ENCODE measurements at places on chromosomes 6 and 20.

GRCh38 chr6:21850691-21851090, 257.1 kb downstream of the SOX4 start:
- no peak for DNase-seq

DNA sequence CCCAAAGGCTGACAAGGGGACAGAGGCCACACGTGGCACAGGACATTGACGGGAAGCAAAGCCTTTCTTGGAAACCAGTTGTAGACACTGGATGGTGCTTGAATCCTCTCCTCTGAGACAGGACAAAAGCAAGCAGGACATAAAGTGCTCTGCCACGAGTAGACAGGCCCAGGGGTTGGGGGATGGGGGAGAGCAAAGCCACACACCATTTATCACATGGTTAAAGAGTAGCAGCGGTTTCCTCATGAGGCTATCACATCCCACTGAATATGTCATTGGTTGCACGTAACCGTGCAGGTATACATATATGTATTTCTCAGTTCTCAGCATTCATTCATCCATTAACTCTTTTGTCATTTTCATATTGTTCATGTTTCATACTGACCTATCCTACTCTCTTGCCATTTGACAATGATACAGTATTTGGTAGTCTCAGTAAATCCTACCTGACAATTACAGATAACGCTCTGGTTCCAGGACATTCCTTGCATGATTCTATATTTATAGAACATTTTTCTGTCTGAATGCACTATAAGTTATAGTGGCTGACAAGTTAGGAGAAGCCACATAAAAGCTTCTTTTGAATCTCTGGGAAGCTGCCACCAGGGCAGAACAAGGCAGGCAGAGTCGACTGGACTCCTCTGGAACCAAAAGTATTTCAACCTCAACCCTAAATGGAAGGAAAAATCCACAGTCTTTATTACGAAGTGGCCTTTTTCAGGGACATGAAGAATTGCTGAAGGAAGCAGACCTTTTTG, 23.5 kb downstream of the METTL24 start:
- no peak for DNase-seq

GRCh38 chr6:90458353-90459224, 128.3 kb downstream of the MAP3K7 start:
- DNase-seq: peak; percentile 57

- DNase-seq: no peak
These were observed 8.5 kb downstream of the ARG1 start for GRCh38 chr6:131581523-131581922.

GRCh38 chr20:14955399-14955798, 618.0 kb upstream of the FLRT3 start:
- no peak for DNase-seq

DNA sequence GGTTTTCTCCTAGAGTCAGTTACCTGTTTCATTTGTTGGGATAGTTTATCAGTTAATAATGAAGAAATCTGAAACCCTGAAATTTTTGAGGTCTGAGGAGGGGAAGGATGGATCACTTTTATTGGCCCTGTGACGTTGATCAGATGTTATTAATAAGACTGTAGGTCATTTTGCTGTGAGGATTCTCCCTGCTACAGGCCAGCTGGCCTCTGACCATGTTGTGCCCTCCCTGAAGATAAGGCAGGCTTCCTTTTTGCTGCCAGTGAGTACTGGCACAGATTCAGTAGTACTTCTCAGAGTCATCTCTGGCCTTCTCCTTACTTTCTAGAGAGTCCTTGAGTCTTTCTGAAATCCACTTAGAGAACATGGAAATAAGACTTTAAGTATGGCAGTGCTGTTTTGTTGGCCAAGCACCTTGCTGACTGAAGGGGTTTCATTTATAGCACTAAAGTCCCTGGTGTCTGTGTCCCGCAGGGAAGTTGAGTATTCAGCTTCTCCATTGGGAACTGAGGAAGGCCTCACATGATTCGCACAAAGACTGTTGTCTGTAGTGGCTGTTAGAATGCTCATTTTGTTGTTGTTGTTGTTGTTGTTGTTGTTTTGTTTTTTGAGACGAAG, 202.6 kb downstream of the DTNBP1 start:
- DNase-seq: no peak

DNA sequence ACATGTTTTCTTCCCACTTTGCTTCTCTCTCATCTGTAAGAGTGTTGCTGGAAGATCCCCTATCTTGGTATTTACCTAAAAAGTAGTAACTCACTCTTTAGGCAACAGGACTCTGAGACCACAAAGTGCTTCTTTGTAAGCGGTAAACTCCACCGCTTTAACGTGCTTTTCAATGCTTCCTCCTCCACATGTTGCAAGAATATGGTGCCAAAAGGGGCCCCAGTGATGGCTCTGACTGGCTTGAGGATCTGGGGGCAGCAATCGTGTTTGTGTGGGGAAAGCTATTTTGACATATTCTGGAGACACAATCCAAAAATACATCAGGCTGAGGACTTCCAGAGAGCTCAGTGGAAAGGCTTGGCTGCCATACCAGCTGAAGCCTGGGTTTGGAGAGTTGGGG, 12.4 kb upstream of the CPNE5 start:
- no peak for DNase-seq

DNA sequence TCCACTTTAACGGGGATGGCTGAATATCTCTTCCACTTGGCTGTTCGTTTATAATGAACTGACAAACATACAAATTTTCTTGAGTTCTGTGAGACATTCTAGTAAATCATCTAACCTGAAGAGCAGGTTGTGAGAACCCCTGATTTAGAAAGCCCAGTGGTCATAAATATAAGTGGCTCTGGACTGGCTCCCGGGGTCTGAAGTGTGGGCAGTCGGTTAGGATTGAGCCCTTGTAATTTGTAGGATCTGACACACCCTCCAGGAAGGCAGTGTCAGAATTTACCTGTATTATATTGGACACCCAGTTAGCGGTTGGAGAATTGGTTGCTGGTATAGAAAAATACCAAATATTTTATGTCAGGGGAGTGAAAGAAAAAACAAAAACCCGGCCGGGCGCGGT, 6.8 kb upstream of the GMEB2 start:
- DNase-seq: no peak

GRCh38 chr20:57941604-57942381, 232.0 kb upstream of the PMEPA1 start:
- DNase-seq: no peak

- peak; percentile 64 for DNase-seq
These were observed 36.1 kb upstream of the THBS2 start for GRCh38 chr6:169289619-169290339.

GRCh38 chr6:6834356-6835222, 246.1 kb downstream of the LY86 start:
- DNase-seq: no peak

DNA sequence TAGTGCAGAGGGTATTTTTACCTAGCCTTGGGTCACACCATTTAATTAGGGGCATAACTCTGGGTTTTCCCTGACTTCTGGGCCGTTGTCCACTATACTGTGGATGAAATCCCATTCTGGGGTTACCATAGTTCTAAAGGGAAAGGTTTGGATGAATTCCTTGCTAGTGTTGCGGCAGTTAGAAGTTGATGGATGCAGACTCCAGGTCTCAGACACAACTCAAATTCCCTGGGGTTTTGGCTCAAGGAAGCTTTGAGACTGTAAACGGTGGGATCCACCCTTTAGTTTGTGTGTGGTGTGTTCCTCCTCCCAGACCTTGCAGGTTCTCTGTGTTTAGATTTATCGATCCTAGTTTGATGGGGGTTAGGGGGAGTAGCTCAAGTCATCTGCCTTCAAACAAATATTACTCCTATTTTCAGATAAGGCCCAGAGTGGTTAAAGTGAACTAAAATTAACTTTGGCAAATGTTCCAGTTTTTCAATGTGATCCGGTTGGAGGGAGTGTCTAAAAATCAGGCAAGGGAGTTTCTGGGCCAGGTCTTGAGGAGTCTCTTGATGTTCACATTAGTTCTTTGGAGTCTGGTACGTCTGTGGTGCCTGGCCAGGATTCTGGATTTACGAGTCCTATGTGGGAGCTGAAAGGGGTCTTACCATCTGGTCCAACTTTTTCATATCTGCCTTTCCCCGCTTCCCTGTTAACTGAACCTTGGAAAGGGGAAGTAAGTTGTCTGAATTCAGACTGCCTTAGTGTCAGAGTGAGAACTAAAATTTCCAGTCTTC, 1.5 kb downstream of the RALY start:
- no peak for DNase-seq

DNA sequence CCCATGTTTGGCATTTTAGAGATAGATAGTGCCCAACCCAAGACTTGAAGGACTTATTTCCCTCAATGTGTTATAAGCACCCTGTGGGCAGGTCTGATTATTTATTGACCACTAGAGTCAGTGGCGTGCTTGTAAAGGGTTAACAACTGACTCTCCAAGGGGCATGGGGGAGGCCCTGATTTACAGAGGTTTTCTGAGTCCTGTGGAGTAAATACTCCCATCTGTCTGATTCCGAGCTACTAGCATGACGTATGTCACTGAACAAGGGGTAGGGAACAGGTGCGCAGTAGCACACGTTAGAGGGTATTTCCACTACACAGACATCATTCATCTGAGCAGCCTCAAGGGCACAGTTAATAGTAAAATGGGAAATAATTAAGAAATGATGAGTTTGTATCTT, 17.4 kb upstream of the TRAM2 start:
- no peak for DNase-seq

DNA sequence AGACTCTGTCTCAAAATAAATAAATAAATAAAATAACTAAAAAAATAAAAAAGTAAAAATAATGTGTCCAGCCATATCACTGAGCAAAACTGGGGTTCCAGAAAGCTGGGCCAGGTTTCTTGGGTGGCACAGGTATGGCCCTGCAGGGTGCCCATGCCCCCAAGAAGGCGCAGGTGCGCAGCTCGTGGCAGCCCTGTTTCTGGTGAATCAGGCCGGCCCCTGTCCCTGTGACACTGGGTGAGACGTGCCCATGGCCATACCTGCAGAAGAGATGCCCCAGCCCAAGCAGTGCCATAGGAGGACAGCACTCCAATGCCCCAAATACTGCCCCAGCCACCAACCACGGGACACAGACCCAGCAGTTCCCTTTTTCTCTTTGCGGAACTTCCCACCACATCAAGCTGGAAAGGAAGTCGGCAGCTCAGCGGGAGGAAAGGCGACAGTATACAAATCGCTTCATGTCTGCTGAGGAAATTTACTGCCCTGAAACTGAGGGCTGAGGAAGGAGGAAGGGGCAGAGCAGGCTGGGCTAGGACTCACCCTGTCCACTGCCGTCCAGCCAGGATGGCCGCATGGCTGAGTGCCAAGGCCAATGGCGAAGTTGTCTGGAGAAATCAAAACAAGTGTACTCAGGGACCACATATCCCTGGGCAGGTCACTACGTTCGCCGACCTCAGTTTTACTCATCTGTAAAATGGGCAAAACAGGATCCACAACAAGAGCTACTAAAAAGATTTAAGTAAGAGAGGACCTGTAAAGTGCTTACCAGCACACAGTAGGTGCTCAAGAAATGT, 55.4 kb downstream of the PREX1 start:
- peak; percentile 86 for DNase-seq

DNA sequence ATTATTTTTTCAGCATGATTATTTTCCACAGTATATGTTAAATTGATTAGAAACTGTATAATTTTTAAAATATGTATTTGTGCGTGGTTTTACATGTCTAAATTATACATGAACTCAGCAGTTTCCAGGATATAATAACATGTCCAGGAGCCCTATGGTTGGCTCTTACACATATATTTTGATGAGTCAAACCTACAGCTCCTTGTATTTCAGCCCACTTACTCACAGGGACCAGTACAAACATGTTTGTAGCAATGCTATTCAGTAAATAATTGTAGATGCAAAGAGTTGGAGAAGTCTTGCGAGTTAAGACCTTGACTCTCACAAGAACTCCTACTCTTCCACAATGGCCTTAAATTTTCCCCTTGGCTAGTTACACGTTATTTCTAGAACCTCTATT, 107.2 kb upstream of the SASH1 start:
- no peak for DNase-seq

DNA sequence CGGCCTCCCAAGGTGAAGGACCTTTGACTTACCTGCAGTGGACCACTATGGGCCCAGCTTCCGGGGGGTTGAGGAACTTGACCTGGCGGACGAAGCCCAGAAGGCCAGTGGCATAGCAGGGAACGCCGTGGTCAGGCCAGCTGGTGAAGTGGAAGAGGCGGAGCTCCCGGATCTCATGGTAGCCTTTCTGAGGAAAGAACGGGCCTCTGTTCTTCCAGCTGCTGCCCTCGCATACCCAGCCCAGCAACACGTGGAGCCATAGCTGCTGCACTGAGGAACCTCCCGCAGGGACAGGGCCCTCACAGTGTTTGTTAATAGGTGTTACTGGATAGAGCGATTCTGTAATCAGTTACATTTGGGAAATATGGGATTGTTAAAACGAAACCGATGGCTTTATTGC, 492.1 kb upstream of the CHD6 start:
- no peak for DNase-seq

- DNase-seq: no peak
These were observed 341.7 kb upstream of the HTR1E start for GRCh38 chr6:86595641-86596040.

GRCh38 chr20:7113577-7114466, 346.3 kb downstream of the BMP2 start:
- DNase-seq: peak; percentile 53

DNA sequence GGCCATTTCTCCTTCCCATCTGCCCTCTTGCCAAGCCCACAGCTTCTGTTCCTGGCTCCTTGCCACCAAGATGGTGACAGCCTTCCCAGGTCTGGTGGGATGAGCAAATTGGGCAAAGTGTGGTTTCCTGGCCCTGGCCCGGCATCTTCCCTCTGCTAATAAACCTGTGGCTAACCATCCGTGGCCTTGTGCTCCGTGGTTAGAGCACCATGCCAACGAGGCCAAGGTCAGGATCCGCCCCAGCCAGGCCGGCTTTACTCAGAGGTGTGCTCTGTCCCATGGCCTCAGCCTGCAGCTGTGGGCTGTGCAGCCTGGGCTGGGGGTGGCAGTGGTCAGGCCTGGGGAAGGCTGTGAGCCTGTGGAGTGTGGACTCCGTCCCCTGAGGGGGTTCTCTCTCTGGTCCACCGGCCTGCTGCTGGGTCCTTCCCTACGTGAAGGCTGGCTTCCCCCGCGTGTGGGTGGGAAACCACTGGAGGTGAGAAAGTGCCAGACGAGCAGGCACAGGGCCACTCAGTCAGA, 117.4 kb downstream of the VEGFA start:
- no peak for DNase-seq

- no peak for DNase-seq
These were observed 36.3 kb upstream of the TFAP2C start for GRCh38 chr20:56592817-56593216.

- peak; percentile 72 for DNase-seq
These were observed 464.4 kb upstream of the CHD6 start for GRCh38 chr20:42082611-42083010.

Data from right cardiac atrium (tissue), 5 donors.